IMR-90 (cell line): ENCODE measurements at places on chromosomes 11 and 22. TPM values are rescaled to one million over a fixed set of nuclear protein-coding genes. Genes with fewer than 3 reads are reported as not detected.
A peak's percentile ranks its signal among the peaks of the same experiment; 100 is the strongest.

DNA sequence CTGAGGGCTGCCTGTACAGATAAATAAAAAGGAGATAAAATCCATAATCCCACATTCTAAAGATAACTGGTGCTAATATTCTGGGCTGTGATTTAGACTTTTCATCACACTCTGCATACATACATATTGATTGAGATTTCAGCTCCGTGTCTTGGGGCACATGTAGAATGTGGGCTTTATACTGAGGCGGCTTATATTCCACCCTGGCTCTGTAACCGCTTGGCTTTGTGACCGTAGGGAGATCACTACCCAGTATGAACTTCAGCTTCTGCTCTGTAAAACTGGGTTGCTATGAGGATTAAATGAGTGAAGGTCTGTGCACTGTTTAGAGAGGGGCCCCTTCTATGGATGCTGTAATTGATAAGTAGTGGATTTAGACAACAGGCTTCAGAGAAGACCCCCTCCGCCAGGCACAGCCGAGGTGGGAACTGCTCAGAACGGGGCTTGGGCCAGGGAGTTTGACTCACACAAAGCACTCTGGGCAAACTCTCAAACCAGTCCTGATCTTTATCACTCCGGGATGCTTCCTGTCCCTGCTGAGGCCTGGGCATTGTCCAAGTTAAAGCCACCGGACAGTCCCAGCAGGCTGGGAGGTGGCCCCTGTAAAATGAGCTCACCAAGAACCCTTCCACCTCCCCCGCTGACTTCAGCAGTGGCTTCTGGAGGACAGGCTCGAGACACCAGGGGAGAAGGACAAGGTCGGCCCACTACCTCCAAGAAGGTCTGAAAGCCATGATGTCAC, 17.2 kb downstream of the KIAA1671 start:
- no peak for DNase-seq

DNA sequence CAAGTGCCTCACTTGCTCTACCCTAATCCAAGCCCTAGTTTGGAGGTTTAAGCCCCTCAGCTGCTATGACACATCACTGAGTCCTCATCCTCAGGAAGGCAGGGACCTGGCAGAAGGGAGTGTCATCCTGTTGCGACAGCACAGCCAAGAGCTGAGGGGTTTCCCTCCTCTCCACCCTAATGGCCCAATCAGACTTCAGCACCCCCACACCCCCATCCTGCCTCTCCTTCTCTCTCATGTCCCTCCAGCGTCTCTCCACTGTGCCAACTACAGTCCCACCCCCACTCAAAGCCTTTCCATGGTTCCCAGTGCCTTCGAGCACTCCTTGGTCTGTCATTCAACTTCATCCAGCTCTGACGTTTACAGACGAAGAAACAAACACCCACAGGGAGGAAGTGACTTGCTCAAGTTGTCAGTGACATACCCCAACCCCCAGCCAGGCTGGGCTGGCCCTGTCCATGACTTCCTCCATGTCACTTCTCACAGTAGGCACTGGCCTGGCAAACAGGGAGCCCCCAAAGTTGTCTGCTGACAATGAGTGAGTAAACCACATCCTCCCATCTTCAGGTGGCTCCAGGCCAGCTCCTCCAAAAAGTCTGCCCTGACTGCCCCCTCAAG, 15.6 kb downstream of the ARAP1 start:
- peak; percentile 77 for DNase-seq

DNA sequence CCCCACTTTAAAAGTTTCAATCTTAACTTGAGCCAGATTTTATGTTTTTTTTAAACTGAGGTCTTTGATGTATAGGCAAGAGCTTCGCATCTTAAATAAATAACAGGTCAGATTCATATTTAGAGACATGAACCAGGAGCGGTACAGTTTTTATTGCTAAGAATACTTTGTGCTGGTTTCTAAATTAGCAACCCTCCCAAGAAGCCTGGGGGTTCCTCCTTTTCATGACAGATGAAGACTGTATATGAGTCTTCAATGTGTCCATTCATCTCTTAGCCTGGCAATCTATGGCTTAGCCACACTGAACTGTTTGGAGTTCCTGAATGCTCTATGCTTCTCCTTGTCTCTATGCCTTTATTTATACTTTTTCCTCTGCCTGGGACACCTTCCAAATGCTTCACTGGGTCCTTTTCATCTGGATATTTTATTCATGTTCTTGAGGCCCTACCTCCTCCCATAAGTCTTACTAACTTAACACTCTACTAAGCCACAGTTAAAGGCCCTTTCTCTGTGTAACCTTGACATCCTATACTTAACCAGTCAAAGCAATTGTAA, 338.6 kb downstream of the INSC start:
- DNase-seq: no peak

- no peak for DNase-seq
These were observed 103.3 kb downstream of the SCN3B start for GRCh38 chr11:123551079-123551478.

The FAM180B gene
- polyA plus RNA-seq: not detected in 2 replicates

- DNase-seq: no peak
These were observed 13.1 kb upstream of the RPS19BP1 start for GRCh38 chr22:39545386-39546365.

- no peak for DNase-seq
These were observed 306.7 kb downstream of the ST3GAL4 start for GRCh38 chr11:126662035-126662790.

DNA sequence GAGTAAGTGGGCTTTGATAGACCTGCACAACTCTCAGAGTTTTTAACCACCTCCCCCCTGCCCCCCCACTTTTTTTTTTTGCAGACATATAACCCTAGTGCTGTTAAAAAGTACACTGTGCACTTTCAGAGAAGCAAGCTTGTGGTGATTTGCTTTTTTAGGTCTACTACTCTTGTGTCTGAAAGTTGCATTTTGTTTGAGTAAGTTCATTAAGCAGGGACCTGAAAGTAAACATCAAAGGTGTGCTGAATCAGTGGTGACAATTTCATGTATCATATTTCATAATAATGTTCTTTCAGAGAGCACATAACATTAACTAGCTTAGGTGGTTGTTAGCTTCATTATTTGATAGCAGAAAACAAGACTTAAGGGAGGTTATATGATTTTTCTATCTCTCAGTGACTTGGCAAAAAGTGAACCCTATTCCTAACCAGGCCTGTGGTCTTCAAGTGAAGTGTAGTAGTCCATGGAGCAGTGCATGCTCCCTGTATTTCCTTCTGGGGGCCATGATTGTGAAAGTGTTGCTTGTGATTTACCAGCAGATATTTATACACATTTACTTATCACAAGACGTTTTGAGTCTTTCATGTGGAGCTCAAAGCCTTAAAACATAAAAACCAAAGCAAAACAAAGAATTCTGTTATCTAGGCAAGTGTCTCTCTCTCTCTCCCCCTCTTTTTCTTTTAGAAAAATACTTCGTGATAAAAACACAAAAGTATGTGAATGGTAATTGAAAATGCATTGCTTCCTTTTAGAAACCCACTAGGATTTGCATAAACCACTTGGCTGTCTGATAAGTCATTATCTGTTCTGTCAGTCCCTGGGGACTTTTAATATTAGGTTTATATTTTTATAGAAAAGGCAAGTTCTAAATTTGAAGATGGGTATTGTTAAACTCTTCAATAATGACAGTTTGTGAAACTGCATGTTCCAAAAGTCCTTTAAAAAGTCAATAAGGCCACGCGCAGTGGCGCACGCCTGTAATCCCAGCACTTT, 7.5 kb upstream of the RAG2 start:
- DNase-seq: no peak

GRCh38 chr11:122007601-122008071, 108.4 kb downstream of the BLID start:
- DNase-seq: peak; percentile 16

- peak; percentile 98 for DNase-seq
These were observed 116.6 kb downstream of the LARGE1 start for GRCh38 chr22:33803371-33804282.

DNA sequence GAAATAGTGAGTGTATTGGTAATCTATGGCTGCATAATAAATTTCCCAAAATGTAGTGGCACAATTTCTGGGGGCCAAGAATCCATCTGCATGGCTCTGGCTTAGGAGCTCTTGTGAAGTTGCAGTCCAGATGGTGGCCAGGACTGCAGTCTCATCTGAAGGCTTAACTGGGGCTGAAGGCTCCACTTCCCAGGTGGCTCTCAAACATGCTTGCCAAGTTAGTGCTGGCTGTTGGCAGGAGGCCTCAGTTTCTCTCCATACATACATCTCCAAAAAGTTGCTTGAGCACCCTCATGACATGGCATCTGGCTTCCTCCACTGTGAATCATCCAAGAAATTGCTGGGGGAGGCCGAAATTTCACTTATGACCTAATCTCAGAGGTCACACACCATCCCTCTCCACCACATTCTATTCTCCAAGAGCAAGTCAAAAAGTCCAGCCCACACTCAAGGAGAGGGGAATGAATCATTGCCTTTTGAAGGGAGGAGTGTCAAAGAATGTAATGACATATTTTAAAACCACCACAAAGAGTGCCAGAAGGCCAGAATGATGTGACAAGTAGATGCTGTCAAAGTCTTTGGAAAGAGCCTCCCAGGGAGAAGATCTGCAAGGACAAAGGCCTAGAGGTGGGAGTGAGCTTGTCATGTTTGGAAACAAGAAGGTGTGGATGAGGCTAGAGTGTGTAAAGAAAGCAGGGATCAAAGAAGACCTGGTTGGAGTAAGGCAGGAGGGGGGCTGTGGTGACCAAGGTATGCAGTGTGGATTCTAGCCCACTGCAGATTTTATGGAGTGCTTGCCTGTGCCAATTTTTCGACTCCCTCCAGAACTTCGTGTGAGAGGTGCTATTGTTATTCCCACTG, 566.2 kb downstream of the MIAT start:
- DNase-seq: peak; percentile 89

DNA sequence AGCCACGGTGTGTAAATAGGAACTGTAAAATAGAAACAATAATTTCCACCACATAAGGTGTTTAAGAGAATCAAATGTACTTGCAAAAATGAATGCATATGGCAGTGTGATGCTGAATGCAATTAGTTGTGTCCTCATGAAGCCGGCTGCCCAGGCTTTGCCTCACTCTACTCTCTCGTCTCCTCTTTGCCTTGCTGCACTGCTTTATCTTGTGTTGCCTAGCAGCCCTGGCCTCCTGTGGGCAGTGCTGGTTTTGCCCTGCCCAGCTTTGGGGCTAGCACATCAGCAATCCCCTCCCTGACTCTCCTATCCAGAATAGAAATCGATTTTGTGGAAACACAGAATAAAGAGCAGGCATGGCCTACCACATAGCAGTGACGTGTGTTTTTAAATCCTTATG, 30.0 kb downstream of the LRRC32 start:
- DNase-seq: no peak

DNA sequence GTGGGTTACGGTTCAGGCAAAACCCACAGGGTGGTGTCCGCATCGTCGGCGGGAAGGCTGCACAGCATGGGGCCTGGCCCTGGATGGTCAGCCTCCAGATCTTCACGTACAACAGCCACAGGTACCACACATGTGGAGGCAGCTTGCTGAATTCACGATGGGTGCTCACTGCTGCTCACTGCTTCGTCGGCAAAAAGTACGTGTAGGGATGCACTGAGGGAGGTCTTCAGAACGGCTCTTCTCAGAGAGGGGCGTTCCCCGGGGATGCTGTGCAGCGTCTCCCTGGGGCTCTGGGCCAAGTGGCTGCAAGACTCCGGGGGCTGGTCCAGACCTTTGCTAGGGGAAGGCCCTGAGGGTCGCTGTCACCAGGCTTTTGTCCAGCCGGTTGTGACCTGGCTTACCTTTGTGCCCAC, 1.3 kb downstream of the ACR start:
- no peak for DNase-seq

GRCh38 chr11:119566319-119566718, 143.3 kb upstream of the THY1 start:
- no peak for DNase-seq

The MYEOV gene
- polyA plus RNA-seq: 5.8 and 12.5 TPM in 2 replicates

DNA sequence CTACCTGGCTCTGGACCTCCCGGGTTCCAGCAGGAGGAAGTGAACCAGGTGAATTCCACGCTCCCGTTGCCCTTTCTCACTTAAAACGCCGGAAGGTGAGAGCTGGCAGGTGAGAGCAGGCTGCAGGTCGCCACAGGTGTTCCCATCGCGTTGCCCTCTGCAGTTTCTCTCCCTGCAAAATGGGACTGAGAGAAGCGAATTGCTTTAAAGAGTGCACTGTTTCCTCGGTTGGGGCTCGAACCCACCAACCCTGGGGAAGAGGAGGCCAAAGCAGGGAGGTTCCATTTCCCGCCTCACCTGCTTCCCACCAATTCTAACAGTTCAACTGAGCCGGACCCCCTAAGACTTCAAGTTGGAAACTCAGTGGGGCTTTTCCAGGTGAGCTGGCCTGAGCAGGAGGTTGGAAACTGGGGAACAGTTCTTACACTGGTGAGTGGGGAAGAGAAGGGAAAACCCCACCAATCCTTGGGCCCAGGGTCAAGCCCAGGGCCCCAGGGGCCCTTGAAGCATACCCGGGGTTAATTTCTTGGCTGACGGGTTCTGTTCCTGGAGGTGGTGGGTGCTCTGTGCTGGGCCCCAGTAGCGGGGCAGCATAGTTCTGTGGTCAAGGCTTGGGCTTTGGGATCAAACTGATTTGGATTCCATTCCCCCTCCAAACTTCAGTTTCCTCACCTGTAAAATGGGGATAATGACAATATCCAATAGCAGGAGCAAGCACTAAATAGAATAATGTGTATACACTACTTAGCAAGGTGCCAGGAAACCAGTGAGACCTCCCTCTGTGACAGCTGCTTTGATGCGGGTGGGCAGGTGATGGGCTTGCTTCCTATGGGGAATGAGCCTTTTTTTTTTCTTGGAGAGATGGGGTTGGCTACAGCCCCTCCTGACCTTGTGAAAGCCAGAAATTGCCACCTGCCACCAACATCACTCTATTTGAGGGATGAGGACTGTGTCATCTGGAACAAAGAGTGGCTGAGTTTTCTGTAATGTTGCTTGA, 788 bp downstream of the CD82 start:
- no peak for DNase-seq

- DNase-seq: peak; percentile 94
These were observed 9.4 kb upstream of the CASP12 start for GRCh38 chr11:104907521-104908185.

GRCh38 chr11:33291004-33291777, 34.0 kb downstream of the HIPK3 start:
- peak; percentile 18 for DNase-seq

The UBQLN3 gene
- not detected in 2 replicates for polyA plus RNA-seq

- DNase-seq: peak; percentile 6
These were observed 65.4 kb downstream of the MTMR3 start for GRCh38 chr22:29948385-29948769.

DNA sequence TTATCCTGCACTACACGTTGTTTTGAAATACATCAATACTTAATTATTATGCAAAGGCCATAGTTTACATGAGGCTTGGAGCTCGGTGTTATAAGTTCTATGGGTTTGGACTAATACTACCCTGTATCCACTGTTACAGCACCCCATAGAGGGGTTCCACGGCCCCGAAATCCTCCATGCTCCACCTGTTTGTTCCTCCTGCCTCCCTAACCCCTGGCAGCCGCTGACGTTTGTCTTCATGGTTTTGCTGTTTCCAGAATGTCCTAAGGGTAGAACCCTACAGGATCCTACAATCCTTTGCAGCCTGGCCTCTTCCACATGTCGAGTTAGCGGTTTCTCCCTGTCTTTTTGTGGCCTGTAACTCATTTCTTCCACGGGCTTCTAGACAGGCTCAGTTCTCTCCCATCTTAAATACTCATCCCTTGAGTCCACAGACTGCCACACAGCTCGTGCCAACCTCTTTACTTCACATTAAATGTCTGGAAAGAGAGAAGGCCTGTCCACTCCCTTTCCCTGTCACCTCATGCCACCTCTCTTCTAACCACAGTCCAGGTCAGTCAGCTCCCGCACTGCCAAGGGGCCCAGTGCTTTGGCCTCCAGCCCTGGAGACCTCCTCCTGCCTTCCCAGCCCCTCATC, 42.4 kb upstream of the TH start:
- DNase-seq: no peak

GRCh38 chr11:59556115-59556916, 45.0 kb downstream of the OR4D9 start:
- DNase-seq: peak; percentile 93
